ENCODE measurements at places on chromosomes 6 and 20.

DNA sequence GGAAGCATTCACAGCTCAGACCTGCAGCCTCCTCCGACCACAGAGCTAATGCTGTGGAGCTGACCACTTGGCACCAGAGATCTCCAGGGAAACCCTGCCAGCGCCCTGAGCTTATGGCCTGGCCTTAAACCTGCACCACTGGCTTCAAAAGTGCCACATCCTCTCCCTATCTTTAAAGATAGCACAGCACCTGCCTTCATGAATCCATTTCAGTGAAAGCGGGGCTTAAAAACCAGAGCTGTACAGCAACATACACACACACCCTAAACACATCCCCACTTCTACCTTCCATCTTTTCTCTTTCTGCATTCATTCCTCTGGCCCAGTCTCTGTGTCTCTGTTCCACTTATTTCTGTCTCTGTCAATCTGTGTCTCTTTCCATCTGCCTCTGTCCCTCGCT is 59.8 kb upstream of the CCDC167 start:
- H3K4me3 ChIP-seq: no peak overlapping the region
- no peak for DNase-seq
- H3K27ac ChIP-seq: no peak overlapping the region
- H3K27me3 ChIP-seq: no peaks in the 10 kb centered on the region
- peaks cover 16% of the 10 kb centered on the region for H3K4me1 ChIP-seq

GRCh38 chr20:50340541-50340940 is 149.9 kb downstream of the CEBPB start:
- peak overlapping the region; percentile 7 for H3K4me3 ChIP-seq
- peaks cover 7% of the 10 kb centered on the region for H3K4me1 ChIP-seq
- no peaks in the 10 kb centered on the region for H3K27me3 ChIP-seq
- no peak overlapping the region for H3K27ac ChIP-seq

GRCh38 chr20:21515300-21516179 is 1.7 kb upstream of the NKX2-2 start:
- H3K36me3 ChIP-seq: no peaks in the 10 kb centered on the region
- no peak for DNase-seq
- peaks cover 95% of the 10 kb centered on the region for H3K27me3 ChIP-seq
- no peak overlapping the region for H3K27ac ChIP-seq
- H3K4me1 ChIP-seq: peaks cover 2% of the 10 kb centered on the region

DNA sequence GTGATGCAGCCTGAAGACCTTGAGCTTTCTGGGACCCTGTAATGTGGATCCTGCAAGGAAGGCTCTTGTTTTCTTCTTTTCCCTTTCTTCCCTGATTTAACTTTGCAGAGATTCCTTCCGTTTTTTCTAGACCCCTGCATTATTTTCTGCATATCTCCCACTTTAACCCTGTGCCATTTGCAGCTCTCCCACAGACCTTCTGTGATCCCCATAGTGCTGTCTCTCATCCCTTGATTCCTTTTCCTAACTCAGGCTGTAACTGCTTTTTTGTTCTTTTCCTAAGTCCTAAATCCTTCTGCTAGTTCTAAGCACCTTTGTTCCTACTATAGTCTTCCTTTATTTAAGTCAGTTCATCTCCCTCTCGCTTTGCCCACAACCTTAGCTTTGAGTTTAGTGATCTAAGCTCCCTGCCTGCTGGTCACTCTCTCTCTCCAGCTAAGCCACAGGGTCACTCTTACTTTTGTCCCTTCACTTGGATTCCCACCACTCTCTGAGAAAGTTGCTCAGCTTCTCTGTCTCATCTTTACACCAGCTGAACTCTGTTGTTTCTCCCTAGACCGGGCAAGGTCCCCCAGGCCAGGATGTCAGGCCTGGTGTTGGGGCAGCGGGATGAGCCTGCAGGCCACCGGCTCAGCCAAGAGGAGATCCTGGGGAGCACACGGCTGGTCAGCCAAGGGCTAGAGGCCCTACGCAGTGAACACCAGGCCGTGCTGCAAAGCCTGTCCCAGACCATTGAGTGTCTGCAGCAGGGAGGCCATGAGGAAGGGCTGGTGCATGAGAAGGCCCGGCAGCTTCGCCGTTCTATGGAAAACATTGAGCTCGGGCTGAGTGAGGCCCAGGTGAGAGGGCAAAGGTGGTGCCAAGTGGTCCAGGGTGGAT is 1.6 kb downstream of the KLC4 start:
- H3K4me1 ChIP-seq: peaks cover 11% of the 10 kb centered on the region
- H3K27ac ChIP-seq: no peak overlapping the region
- DNase-seq: no peak
